Smooth muscle cell of the pulmonary artery (primary cell): ENCODE measurements at places on chromosomes 16 and 17. TPM values are rescaled to one million over a fixed set of nuclear protein-coding genes. Genes with fewer than 3 reads are reported as not detected.

BCO1 gene
- total RNA-seq = 0.07 TPM in 1 of 2 replicates, not detected in the other

DUSP14 gene
- total RNA-seq = 38.3 and 49.6 TPM in 2 replicates

GUCY2D gene
- not detected in 2 replicates for total RNA-seq

SARM1 gene
- total RNA-seq = 14.2 and 14.9 TPM in 2 replicates

TBC1D28 gene
- not detected in 2 replicates for total RNA-seq

NACA2 gene
- 0.13 TPM in 1 of 2 replicates, not detected in the other for total RNA-seq

CDIP1 gene
- 16.1 and 25.0 TPM in 2 replicates for total RNA-seq

MYH8 gene
- not detected in 2 replicates for total RNA-seq

FOXJ1 gene
- total RNA-seq = not detected in 2 replicates

KRTAP9-2 gene
- not detected in 2 replicates for total RNA-seq

NPW gene
- 0.85 and 1.0 TPM in 2 replicates for total RNA-seq

ALDH3A1 gene
- total RNA-seq = 1.8 and 11.5 TPM in 2 replicates

MT1M gene
- total RNA-seq = 1.5 TPM in 1 of 2 replicates, not detected in the other

LGALS9 gene
- 1.1 and 1.3 TPM in 2 replicates for total RNA-seq
